ENCODE measurements at places on chromosomes 1 and 21.
A peak's percentile ranks its signal among the peaks of the same experiment; 100 is the strongest.

DNA sequence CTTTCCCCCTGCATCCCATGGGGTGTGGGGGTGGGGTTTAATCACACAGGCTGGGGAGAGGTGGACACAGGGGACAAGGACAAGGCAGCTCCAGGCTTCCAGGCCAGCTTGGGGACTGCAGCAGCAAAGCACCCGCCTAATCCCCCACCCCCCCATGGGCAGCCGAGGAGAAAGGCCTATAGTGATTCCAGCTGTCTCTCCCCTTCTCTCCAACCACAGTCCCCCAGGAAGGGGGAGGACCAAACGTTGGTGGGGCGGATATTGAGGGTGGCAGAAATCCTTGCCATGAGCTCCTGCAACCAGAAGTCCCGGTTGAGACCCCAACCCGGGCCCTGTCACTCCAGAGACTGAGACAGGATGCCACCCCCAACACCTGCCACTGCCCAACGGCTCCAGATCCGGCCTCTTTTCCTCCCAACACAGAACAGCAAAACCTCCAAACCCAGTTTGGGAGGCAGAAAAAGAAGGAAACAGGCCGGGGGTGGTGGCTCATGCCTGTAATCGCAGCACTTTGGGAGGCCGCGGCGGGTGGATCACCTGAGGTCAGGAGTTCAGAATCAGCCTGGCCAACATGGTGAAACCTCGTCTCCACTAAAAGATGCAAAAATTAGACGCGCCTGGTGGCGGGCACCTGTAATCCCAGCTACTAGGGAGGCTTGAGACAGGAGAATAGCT lies 1.7 kb downstream of the EPHA2 start:
- DNase-seq = no peak

DNA sequence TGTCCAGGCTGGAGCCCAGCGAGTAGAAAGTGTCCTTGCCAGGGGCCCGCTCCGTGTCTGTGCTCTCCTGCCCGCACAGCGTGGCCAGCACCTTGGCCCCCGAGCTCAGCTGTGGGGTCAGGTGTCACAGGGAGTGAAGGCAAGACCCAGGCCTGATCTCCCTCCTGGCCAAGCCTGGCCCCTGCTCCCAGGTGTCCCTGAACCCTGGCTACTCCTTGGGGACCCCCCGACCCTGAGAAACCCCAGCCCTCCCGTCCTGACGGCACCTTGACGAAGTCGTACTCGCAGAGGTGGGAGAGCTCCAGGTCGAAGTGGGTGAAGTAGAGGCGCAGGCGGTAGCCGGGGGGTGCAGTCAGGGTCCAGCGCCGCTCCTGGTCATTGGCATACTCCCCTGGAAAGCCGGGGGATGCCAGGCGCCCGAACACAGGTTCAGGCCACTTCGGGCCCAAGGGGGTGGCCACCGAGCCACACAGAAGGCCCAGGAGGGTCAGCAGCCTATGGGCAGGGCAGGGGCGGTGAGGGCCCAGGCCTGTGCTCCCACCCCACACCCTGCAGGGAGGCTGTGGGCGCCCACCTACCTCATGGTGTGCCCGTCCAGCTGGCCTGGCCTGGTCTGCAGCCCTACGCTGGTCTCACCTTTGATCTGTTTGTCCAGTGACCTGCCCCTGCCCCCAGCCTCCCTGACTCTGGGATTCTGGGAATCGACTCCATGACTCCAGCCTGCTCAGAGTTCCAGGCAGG lies at the start of gene MASP2:
MASP2 (minus strand) TSS at position 615 of the 741 bp plus-strand sequence; CDS start at position 583, 32 bp downstream.
- DNase-seq = no peak

- no peak for DNase-seq
Measured at GRCh38 chr1:218463194-218464156, 118.3 kb downstream of the TGFB2 start.

GRCh38 chr1:114093624-114094362 lies 59.9 kb downstream of the SYT6 start:
- no peak for DNase-seq

- DNase-seq = no peak
Measured at GRCh38 chr1:156359973-156360372, 9.0 kb upstream of the RHBG start.

DNA sequence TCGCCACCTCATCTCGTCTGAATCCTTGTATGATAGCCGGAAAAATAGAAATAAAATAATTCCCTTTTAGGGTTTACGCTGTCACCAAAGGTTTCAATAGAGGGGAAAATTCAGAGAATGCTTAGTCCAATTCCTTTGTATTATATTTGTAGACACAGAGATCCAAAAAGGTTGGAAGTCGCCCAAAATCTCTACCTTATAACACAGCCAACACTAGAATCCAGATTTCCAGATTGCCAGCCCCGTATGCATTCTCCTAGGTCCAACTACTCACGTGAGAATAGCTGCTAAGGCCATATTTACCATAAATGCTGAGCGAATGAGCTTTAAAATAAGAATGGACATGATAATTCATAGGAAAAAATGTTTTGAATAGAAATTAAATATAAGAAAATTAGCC lies 124.5 kb downstream of the KCNK1 start:
- no peak for DNase-seq

DNA sequence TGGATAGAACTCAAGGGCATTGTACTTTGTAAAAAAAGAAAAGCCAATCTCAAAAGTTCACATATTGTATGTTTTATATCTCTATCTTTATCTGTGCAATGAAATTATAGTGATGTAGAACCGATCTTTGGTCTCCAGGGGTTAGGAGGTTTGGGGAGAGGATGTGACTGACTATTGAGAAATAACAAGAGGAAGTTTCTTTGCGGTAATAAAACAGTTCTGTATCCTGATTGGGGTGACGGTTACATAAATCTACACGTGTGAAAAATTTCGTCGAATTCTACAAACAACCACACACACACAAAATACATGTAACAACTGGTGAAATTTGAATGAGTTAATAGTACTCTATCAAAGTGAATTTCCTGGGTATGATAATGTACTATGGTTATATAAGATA lies 10.6 kb upstream of the OR2T33 start:
- DNase-seq = no peak

- DNase-seq = no peak
Measured at GRCh38 chr1:40161888-40162397, 756 bp downstream of the RLF start.

- no peak for DNase-seq
Measured at GRCh38 chr21:31449921-31450535, 106.0 kb upstream of the TIAM1 start.

DNA sequence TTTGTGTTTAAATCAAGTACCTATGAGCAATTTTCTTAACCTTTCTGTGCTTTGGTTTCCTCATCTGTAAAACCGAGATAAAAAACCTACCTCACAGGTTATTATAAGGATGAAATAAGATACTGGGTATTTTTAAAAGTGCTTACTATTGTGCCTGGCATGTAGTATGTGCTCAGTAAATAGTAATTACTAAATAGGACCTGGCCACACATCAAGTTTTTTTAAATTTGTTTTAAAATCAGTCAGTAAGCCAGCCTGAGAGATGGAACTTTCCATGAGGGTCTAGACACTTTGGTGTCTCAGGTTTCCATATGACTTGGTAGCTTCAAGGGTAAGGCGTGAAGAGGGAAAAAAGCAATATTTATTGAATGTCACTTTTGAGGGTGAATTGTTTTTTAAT lies 7.0 kb upstream of the ATF3 start:
- no peak for DNase-seq

GRCh38 chr1:75136921-75137641 lies 2.9 kb downstream of the LHX8 start:
- DNase-seq = no peak

DNA sequence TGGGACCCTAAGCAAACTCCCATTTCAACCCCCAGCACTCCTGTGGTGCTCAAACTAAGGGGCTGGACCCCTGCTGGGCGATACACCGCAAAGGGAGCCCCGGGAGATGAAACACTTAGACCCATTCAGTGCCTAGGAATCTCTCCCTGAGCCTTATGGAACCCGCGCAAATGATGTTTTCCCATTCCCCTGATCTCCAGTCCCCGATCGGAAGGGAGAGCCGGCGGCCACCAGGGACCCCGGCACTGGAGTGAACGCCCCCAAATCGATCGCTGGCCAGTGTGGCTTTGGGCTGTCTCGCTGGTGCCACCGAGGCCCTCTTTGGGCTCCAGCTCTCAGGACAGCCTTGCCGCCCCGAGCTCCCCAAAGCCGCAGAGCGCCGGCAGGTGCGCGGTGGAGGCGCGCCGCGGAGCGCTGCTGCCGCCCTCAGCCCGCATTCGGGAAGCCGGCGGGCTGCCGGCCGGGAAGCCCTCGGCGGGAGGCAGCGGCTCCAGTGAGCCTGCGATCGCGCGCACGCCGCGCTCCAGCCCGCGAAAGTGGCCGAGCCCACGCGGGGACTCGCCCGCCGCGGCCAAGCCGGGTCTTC lies 1.1 kb downstream of the PLXNA2 start:
- no peak for DNase-seq

DNA sequence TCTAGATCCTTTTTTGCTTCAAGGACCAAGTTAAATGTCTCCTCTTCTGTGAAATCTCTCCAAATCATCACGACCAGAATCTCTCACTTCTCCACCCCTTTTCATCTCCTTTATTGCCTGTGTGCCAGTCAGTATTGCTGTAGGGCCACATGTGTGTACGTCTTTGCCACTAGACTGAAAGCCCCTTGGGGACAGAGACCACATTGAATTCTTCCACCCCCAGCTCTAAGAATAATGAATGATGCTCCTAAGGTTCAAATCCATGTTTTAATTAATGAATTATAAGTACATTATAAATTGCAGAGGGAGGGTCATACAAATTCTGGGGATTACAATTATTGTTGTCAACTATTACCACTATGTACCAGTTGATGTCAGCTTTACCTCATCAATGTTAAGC lies 343.8 kb downstream of the USP25 start:
- no peak for DNase-seq

GRCh38 chr1:245770156-245770555 lies 615.4 kb downstream of the KIF26B start:
- DNase-seq = no peak

GRCh38 chr1:223456747-223457146 lies 63.5 kb downstream of the CCDC185 start:
- no peak for DNase-seq

DNA sequence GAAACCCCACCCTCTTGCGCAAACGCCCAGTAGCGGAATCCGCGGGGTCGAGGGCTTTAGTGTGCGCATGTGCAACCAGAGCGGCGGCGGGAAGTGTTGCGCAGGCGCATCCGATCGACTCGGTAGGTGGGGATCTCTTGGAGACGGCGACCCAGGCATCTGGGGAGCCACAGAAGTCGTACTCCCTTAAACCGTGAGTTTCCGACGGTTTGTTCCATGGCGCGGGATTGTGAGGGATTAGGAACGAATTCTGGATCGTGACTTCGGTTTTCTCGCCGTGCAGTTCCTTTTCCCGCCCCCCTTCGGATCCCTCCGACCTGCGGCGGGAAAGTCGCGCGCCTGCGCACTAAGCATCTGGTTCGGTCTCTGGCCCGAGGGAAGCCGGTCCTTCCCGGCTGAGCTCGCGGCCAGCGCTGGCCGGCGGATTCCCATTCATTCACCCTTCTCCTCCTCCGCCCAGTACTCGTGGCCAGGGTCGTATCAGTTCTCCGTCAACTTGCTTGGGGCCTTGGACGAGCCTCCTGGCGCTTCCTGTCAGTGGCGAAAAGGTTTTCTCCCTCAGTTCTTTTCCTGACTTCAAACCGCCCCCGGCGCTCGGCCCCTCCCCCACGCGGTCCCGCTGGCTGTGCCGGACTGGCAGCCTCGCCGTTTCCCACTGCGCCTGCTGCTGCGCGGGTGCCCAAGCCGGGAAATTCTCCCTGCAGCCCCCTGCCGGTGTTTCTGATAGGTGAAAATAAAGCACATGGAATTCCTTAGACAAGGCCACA lies at the start of gene CDC7:
CDC7 (plus strand) TSS at position 96 of the 767 bp plus-strand sequence. CDS start 866 bp downstream, outside the sequence.
- DNase-seq = peak; percentile 80

GRCh38 chr1:204961765-204962419 lies 81.1 kb upstream of the CNTN2 start:
- DNase-seq = no peak

GRCh38 chr1:39107341-39108290 lies 81.5 kb downstream of the NDUFS5 start:
- no peak for DNase-seq

GRCh38 chr1:161492827-161493226 lies 12.4 kb upstream of the FCGR2A start:
- no peak for DNase-seq

- DNase-seq = no peak
Measured at GRCh38 chr21:29647353-29647781, 292.4 kb downstream of the GRIK1 start.

- DNase-seq = no peak
Measured at GRCh38 chr1:950881-951280, 8.2 kb downstream of the NOC2L start.

Data from T-cell (primary cell).